Caco-2 (cell line): ENCODE measurements at places on chromosomes 3 and 15.

GRCh38 chr3:40583691-40584090 lies 58.9 kb downstream of the ZNF621 start:
- DNase-seq: no peak

DNA sequence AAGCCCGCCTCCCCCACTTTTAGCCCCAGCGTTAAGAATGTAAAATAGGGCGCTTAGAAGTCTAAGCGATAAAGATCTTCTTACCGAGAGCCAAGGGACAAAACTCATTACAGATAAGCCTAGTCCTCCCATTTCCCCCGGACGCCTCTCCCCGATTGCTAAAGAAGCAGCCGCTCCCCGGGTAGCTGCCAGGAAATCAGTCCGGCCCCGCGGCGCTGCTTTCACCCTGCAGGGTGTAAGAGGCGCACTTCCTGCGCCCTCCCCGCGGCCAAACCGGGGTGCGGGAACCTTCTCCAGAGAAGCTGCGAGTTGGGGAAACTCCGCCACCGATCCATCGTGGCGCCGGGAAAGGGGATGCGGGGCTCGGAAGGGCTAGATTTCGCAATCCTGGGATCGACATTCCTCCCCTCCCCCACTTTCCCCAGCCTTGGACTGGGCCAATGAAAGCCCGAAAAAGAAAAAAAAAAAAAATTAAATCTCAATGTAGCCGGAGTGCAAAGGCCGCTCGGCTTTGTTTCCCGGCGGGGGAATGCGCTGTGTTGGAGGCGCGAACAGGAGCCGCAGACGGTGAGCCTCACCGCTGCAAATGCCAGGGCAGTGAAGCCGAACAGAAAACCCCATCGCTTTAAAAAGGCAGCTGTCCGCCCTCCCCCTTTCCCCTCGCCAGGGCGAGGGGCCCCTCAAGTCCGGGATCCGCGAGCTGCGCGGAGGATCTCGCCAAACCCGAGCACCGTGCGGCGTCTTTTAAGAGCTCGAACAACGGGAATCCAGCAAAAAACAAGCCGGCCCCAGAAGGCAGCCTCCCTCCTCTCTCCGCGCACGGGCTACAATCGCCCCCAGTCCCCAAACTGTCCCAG lies 626 bp upstream of the PTPRG start:
- DNase-seq: peak; percentile 83

DNA sequence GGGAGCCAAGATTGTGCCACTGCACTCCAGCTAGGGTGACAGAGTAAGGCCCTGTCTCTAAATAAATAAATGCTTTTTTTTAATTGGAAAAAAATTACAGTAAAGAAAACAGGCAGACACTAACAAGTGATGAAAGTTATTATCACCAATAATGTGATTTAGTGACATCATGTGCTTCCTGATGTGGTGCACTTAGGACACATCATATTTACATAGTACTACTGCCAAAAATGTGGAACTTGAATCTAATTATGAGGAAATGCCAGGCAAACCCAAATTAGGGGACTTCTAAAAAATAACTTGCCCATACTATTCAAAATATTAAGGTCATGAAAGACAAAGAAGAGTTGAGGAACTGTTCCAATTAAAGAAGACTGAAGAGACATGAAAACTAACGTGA lies 30.8 kb downstream of the MAP4 start:
- DNase-seq: no peak

- DNase-seq: no peak
Measured at GRCh38 chr3:142923694-142924093, 34.8 kb upstream of the PCOLCE2 start.

DNA sequence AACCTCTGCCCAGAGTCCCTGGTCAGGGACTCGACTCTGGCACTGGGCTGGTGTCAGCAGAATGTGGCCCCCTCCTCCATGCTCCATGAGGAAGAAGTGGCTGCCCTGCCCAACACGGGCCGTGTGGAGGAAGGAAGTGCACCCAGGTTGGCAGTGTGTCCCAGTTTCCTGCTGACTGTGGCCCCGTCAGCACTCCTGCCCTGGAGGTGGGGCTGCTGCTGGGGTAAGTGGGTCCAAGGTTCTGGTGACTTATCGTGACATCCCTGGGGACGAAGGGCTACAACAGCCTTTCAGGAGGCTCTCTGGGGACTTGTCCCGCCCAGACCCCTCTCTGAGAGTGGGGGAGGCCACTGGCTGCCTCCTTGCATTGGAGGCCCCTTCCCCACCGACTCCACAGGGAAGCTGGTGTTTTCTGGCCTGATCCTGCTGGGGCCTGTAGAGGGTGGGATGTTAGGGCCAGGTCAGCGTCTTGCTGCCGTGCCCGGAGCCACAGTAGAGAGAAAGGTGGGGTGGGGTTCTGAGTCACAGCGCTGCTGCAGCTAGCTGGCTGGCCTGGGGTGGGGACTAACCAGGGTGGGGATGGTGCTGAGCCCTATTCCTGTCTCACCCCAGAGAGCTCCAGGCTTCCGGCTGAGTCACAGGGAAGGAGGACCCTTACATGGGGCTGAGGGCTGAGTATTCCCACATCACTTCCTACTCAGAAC lies 10.5 kb downstream of the SEMA4B start:
- DNase-seq: no peak

GRCh38 chr15:22845289-22845900 lies 6.9 kb downstream of the NIPA2 start:
- no peak for DNase-seq

- DNase-seq: no peak
Measured at GRCh38 chr3:130414457-130414856, 69.0 kb downstream of the COL6A5 start.

GRCh38 chr3:14358426-14359211 lies 43.8 kb upstream of the SLC6A6 start:
- DNase-seq: no peak

GRCh38 chr3:116707531-116707930 lies 2.0 kb upstream of the TUSC7 start:
- no peak for DNase-seq

GRCh38 chr15:38512901-38513300 lies 51.7 kb downstream of the RASGRP1 start:
- DNase-seq: no peak

DNA sequence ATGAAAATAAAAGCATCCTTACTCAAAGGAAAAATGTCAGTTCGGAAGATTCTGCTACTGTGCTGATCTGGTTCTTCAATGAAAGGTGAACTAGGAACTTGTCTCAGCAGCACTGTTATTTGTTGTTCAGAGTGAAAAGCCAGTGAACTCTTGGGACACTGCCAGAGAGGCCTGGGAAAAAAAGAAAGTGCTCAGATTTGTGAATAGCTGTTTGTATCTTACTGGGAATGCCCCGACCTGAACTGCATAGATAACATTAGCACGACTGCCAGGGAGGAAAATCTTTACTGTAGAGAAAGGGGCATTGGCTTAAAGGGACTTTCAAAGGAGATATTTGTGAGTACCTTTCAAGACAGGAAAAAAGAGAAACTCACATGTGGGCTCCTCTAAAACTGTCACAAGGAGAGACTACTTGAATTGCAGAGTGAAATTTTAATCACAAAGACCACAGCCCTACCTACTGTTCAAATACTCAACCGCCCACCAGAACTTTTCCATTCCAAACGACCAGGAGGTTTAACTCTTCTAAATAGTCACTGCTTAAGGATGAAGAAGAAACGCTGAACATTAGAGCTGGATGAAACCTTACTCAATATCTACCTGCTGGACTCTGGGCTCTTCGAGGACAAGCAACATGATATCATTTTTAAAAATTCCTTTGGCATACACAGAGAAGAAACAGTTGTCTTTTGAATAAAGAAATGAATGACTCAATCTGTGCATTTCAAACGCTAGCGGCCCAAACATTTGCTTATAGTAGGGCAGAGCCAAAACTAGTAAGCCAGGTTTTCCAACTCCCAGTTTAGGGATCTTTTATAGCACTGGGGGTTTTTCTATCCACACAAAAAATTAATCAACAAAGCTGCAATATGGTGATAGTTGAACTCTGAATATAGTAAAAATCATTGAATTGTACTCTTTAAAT lies 13.4 kb downstream of the TAMM41 start:
- no peak for DNase-seq

DNA sequence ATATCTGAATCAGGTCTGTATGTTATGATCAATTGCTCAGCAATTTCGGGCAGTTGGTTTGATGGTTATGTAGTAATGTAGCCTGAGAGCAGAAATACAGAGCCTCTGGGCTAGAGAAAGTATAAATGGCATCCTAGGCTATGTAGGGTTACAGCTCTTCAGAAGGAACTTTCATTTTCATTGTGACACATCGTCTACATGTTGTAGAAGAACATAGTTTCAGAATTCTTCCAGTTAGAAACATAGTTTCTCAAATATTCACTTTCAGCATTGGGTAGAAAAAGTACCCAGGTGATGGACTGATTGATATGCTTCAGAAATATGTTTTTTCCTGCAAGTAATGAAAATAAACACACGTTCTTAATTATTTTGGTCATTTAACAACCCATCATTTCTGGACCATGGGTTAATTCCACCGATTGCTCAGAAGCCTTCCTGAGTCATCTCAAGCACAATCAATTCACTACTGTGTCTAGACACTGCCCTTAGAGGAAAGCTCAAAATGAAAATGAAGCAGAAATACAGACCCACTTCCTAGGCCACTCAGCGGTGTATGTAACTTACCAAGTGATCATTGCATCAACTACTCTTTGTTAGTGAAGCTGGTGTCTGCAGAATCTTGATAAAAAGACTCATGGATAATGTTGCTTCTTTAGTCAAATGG lies 88.8 kb upstream of the TSEN2 start:
- DNase-seq: no peak

DNA sequence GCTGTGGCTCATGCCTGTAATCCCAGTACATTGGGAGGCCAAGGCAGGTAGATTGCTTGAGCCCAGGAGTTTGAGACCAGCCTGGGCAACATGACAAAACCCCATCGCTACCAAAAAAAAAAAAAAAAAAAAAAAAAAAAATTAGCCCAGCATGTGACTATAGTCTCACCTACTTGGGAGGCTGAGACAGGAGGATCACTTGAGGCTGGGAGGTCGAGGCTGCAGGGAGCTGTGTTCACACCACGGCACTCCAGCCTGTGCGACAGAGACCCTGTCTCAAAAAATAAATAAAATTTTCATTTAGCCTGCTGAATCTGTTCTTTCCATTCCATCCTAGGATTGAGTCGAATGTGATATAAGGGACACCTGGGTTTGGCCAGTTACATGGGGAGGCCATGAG lies 14.6 kb upstream of the PRICKLE2 start:
- DNase-seq: no peak

DNA sequence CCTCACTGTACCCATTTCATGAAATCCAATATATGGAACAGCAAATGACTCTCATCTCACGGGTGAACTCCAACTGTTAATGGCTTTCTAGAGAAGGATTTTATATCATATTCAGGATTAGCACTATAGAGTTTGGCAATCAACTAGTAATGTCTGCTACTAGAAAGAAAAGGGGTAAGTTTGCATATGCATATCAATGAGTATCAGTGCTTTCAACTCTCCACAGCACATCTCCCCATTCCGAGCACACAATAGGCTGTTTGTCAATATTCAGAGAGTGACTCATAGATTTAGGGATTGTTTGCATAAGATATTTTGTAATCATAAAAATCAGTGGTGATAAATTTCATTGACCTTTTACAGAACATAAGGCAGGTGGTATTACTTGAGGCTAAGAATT lies 163.2 kb upstream of the LMCD1 start:
- DNase-seq: no peak

- peak; percentile 75 for DNase-seq
Measured at GRCh38 chr15:96325541-96326327, 4.8 kb upstream of the NR2F2 start.

GRCh38 chr3:115272036-115272824 lies 125.1 kb upstream of the ZBTB20 start:
- no peak for DNase-seq

DNA sequence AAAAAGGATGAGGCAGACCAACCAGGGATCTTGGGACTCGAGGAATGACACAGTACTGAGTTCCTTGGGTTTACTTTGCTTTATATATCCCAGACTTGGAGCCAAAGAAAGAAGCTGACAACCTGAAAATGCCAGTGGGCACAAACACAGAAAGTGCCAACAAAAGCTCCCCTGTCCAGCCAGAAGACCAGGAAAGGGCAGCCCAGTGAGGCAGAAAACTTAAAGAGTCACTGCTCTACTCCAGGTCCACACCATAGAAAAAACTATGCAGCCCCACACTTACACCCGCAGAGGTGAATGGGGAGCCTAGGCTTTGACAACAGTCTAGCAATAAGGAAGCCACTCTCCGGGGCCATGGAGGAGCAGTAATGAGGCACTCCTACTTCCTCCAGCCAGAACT lies 80.3 kb downstream of the FLNB start:
- no peak for DNase-seq

DNA sequence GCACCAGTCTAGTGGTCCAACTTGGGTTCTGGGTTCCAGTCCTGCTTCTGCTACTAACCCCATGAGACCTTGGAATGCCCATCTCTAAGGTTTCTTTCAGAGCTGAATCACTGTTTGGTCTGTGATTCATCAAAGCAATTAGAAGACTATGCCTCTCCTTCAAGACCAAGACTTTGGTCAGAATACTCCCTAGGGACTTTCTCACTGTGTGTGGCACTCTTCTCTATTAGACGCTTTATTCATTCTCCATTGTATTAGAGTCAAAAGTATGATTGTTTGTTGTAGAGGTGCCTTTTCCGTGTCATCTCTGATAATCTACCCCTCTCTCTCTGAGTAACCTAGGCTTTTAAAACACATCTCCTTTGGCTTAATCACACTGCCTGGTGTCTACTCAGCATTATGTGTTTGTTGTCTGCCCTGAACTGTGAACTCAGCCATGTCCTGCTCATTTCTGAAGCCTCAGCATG lies 90.5 kb downstream of the LPP start:
- DNase-seq: no peak

GRCh38 chr3:186451371-186451770 lies 89.3 kb upstream of the DGKG start:
- DNase-seq: no peak

GRCh38 chr15:45918839-45919238 lies 284.0 kb downstream of the SQOR start:
- no peak for DNase-seq

- DNase-seq: no peak
Measured at GRCh38 chr3:192929146-192929545, 11.5 kb upstream of the MB21D2 start.

GRCh38 chr15:52290329-52290728 lies 5.3 kb downstream of the MYO5C start:
- DNase-seq: no peak

DNA sequence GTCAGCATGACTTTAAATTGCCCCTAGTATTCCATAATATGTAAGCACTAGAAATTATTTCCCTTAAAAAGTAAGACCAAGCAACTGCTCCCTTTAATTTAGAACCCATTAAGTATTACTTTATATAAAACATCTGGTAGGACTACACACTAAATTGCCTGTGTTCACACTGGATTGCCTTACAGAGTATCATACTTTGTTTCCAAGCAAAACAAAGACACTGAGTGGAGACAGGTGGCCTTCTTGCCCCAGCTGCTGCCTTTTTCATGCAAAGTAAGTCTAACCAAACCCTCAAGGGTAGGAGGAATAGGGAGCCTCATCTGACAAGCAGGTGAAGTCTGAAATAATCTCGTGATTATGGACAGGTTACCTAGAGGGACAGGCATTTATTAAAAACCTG lies 87.3 kb downstream of the PEX5L start:
- no peak for DNase-seq

GRCh38 chr3:182111967-182112366 lies 400.2 kb downstream of the SOX2 start:
- no peak for DNase-seq

GRCh38 chr3:150264561-150265279 lies 143.4 kb upstream of the TSC22D2 start:
- no peak for DNase-seq
